Stimulated activated CD4-positive, alpha-beta T cell treated with anti-CD3 and anti-CD28 coated beads, Interleukin-1b, Interleukin-23, amount 100 ng/mL, for 48 hours (primary cell): ENCODE measurements at places on chromosomes 2 and 18.

DNA sequence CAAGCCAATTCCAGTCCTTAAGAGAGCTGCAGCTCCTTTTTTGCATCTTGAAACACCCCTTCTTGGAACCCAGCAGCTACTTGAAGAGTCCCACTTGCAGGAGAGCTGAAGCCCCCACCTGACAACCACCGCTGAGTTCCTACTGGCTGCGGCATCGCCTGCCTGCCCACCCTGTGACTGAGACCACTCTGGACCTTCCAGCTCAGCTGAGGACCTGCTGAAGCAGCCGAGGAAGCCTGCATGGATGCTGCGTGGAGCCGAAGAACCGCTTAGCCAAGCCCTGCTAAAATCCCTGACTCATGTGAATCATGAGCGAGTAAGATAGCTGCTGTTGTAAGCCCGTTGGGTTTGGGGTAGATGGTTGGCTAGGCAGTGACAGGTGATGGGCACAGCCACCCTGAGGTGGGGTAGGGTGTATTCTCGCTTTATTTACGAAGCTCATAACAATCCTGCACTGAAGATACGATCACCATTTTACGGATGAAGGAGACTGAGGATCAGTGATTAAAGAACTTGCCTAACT lies 78.4 kb downstream of the INHBB start:
- no peak for DNase-seq

- DNase-seq, result no peak
Observed at GRCh38 chr2:208062961-208063360, 37.6 kb upstream of the PLEKHM3 start.

DNA sequence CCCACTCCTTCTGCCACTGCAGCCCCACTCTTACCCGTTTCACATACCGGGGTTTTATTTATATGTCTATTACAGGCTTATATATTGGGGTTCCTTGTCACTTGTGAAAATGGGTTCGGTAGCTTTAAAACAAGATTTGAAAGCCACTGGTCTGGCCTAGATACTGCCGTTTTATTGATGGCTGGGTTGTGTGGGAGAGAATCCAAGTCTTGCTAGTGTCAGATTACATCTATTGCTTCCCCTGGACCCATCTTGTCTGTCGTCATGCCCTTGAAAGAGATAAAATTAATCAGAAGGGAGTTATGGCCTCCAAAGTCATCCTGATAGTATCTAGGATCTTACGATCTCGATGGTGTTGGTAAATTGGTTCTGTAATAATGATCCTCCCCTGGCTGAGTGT lies 79.4 kb downstream of the EIPR1 start:
- DNase-seq, result no peak

DNA sequence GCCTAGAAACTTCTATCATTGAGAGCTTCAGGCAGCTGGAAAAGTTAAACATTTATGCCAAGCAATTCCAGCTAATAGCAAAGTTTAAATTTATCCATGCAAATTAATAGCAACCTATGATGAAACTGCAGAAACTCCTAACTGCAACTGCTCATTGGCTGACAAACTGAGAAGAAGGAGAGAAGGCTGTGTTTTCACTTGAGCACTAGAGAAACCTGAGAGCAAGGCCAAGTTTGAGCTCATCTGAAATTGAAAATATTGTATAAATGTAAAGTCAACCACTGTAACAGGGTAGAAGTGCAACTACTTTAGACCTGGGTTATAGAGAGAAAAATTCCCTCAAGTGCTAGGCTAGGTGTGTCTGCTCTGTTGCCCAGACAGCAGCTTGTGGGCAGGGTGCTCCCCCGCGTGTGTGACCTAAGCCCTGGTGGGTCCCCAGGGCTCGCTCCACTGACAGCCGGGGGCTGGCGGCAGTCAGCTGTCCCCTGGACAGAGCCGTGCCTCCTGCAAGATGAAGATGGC lies 50.2 kb downstream of the CABYR start:
- DNase-seq, result no peak
